ENCODE measurements at places on chromosomes 3 and 15. TPM values are rescaled to one million over a fixed set of nuclear protein-coding genes. Genes with fewer than 3 reads are reported as not detected.

DNA sequence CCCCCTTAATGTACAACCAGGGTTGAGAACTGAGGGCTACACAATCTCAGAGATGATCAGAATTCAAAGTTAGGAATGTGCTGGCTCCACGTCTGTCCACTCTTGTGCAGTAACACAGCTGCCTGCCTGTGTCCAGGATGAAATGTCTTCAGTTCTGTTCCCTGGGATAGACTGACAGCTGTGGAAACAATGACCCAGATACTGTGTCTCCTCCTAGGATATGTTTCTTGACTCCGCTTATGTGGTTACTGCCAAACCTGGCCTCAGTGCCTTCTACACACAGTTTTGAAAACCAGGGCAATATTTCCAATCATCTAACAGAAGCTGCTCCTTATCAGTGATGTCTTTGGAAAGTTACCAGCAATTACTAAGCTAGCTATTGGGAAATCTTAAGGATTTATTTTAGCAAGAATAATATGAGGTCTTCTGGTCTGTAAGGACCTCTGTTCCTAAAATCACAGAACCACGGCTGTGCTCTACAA is 67.6 kb downstream of the NOX5 start:
- DNase-seq, result no peak

DNA sequence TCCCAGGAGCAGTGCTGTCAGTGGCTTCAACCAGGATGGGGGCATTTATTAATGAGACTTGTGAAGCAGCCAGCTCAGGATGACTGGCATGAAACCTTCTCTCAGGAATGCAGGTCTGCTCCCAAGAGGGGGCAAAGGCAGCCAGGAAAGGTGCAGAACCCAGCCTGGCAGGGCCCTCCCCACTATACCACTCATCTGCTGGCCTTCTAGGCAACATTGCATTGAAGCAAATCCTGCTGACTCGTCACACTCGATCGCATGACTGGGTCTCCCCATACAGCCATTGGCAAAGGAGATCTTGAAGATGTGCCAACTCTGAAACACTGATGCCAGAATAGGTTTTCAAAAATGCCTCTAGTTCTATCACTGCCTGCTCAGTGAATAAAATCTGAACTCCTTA is 65.7 kb upstream of the CMTM7 start:
- DNase-seq, result no peak

The MORC1 gene
- total RNA-seq, result 0.09 TPM

The FBXO40 gene
- not detected for total RNA-seq

DNA sequence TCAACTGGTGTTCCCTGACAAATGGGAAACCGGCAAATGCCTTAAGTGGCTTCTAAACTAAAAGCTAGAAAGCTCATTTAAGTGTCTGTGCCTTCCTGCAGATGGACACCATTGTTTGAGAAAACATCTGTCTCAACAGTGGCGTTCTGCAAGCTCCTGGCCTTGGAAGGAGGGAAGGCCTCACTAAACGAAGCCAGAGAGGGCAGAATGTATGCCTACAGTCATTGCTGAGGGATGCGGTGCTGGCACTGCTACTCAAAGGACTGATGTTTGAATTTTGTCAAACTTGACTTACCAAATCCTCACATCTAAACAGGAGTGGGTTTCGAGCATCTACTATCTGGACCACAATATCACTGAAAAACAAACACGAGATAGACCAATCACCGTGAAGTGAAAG is 12.2 kb downstream of the LSG1 start:
- no peak for DNase-seq

The B3GNT5 gene
- 7.9 TPM for total RNA-seq

DNA sequence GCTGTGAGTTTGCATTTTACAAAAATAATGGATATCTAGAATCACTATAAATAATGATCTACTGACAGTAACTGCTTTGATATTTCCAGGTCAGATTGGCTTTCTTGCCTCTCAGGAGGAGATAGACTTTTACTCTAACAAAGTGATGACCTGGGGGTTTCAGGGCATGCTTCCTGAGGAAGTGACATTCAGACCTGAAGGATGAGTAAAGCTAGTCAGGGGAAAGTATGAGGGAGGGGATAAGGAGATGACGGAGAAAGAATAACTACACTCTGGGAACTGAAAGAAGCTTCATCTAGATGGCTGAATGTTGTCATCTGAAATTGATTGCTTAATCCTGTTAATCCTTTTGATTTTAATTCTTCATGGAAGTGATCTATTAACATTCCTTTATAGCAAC is 32.2 kb downstream of the ARMC8 start:
- no peak for DNase-seq

The ITGA11 gene
- total RNA-seq, result 10.6 TPM

- no peak for DNase-seq
Observed at GRCh38 chr15:77627581-77627980, 5.1 kb downstream of the LINGO1 start.

- DNase-seq, result no peak
Observed at GRCh38 chr15:34158355-34158754, 51.5 kb downstream of the KATNBL1 start.

The CYP8B1 gene
- total RNA-seq, result 0.19 TPM
